Hippocampal formation (tissue), 2 donors: ENCODE measurements at places on chromosomes 6 and 20.

DNA sequence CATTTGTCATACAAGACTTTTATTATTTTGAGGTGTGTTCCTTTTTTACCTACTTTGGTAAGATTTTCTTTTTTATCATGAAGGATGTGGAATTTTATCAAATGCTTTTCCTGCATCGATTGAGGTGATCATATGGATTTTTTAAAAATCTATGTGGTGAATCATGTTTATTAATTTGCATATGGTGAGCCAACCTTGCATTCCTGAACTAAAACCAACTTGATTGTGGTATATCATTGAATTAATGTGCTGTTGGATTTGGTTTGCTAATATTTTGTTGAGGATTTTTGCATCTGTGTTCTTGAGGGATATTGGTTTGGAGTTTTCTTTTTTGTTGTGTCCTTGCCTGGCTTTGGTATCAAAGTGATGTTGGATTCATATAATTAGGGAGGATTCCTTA is 848.1 kb upstream of the EYS start:
- DNase-seq, result no peak

GRCh38 chr6:15366003-15366535 is 120.2 kb downstream of the JARID2 start:
- DNase-seq, result no peak

DNA sequence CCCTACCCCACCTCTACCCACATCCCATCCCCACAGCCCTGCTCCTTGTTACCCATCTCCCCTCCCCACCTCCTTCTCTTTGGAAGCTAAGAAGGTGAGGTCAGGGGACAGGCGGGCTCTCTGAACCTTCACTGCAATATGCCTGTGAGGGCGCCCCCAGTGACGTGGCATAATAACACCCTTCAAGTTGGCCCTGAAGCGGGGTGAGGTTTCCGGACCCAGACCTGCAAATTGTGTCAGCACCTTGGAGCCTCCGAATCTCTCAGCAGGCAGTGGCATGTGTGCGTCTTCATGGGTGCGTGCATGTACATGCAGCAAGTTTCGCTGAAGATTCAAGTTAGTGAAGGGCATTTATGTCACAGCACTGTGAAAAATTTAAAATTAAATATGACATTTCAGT is 114.6 kb downstream of the SOBP start:
- no peak for DNase-seq

DNA sequence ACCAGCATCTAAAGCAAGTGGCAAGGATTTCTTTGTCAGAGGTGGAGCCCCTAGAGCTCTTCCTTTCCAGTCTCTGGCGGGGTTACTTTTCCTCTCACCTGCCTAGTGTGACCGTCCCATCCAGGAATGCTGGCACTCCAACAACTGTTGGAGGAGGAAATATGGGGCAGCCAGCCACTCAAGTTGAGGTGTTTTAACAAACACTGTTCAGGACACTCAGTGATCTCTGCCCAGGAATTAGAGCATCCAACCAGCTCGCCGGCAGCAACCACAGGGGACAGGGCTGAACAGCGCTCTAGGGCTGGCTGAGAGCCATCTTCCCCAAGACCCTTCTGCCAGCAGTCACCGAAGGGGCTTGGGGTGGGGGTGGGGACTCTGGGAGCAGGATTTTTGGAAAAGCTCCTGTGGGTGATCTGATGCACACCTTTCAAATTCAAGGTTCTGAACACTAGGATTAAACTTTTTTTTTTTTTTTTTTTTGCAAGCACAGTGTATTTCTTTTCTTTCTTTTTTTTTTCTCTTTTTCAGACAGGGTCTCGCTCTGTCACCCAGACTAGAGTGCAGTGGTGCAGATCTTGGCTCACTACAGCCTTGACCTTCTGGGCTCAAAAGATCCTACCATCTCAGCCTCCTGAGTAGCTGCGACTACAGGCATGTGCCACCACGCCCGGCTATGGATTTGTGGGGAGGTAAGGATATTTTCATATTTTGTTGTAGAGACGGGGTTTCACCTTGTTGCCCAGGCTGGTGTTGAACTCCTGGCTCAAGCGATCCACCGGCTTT is 28.4 kb upstream of the KCNK16 start:
- DNase-seq, result no peak

- no peak for DNase-seq
Measured at GRCh38 chr6:154649721-154650120, 83.5 kb upstream of the SCAF8 start.

GRCh38 chr6:72748759-72749158 is 126.9 kb downstream of the KCNQ5 start:
- no peak for DNase-seq

DNA sequence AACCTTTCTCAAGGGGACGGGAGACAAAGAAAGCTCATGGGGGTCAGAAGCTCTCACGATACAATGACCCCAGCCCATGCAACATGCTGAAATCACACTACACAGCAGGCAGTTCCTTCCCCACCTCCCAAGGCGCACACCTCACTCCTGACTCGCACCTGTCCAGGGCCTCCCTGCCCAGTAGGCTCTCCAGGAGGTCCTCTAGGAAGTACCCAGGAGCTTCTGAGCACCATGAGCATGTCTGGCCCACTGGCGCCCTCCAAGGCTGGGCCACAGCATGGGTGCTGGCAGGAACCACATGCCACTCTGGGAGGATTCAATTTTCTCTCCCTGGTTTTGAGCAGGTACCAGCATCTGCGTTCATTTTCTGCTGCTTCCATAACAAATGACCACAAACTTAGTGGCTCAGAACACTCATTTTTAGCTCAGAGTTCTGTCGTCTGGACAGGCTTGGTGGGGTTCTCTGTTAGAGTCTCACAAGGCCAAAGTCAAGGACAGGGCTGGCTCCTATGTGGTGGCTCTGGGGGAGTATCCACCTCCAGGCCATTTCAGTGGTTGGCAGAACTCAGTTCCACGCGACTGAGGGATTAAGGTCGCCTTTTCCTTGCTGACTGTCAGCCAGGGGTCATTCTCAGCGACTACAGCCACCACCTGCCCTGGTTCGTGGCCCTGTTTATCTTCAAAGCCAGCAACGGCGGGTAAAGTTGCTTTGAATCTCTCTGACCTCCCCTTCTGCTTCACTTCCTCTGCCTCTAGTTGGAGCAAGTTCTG is 32.7 kb downstream of the ACSS1 start:
- no peak for DNase-seq

DNA sequence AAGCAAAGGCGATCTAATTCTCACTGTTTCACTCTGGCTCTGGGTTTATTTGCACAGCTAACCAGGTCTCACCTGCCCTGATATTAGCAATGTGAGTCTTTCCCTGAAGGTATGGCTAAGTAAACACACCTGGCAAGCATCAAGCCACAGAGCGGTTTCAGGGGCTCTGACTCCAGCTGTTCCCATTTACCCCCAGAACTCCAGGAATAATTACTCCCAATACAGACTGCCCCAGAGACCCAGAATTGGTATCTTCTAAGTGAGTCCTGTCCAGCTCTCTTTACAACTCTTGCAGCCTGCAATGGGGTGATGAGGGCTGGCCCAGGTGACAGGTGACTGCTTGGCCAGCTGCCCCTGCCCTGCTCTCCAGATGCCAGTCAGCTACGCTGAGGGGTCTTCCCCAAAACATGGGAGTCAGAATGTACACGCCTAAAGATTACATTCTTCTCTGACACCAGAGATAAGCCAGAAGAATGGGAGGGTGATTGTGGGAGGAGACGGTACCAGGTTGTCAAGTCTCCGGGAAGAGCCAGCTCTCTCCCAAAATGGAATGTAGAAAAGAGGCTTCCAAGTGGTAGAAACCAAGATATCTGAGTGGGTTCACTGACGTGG is 4.9 kb upstream of the LRRN4 start:
- no peak for DNase-seq
